Colonic mucosa (tissue), 4 donors: ENCODE measurements at places on chromosomes 1 and 21.

GRCh38 chr21:30408782-30409494 lies 13.1 kb downstream of the KRTAP13-1 start:
- DNase-seq, result peak; percentile 65

DNA sequence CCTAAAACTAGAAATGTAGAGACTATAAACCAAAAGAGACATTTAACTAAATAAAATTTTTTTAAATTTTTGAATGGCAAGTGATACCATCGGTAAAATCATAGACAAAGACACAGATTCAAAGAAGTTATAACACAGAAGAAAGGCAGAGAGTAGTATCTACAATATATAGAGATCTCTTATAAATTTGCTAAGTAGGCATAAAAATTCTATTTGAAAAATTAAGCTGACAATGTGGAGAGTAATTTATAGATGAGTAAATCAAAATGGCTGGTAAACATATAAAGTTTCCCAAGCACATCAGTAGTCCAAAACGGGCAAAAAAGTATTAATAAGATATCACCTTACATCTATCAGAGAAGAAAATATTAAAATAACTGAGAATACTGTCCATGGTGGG lies 1061.0 kb downstream of the ADGRL2 start:
- no peak for DNase-seq

GRCh38 chr1:6930732-6931300 lies 145.6 kb downstream of the CAMTA1 start:
- DNase-seq, result no peak

DNA sequence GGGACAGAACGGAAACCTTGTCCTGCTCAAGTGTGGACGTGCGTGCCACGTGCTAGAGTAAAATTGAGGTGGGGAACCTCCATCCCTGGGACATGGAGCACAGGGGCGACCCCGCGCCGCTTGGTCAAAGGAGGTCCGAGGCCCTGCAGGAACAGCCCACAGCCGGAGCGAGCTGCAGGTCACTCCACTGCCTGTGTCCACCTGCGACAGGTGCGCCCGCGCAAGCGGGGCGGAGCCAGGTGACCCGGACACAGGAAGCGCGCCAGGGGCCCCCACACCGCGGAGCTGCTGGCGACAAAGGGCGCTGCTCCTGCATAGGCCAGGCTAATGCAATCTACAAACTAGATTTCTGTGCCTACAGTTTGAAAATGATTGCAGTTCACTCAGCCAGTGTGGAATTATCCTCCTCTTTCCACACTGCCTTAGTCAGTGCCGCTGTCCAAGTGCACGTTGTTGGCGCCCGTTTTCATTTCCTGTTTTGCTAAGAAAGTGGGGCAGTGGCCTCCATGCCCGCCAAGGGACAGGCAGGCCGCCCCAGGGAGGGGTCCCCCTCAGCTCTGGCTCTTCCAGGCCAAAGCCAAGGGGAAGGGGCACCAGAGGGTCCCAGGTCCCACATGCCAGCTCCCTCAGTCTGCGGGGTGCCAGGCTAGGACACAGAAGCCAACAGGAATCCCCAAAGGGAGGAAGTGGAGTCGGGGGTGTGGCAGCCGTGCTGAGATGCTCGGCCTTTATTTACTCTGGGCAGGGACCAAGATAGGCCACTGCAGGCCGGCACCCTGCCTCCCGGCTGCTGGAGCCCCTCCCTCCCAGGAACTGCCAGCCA lies 4.3 kb upstream of the NADK start:
- DNase-seq, result peak; percentile 92

DNA sequence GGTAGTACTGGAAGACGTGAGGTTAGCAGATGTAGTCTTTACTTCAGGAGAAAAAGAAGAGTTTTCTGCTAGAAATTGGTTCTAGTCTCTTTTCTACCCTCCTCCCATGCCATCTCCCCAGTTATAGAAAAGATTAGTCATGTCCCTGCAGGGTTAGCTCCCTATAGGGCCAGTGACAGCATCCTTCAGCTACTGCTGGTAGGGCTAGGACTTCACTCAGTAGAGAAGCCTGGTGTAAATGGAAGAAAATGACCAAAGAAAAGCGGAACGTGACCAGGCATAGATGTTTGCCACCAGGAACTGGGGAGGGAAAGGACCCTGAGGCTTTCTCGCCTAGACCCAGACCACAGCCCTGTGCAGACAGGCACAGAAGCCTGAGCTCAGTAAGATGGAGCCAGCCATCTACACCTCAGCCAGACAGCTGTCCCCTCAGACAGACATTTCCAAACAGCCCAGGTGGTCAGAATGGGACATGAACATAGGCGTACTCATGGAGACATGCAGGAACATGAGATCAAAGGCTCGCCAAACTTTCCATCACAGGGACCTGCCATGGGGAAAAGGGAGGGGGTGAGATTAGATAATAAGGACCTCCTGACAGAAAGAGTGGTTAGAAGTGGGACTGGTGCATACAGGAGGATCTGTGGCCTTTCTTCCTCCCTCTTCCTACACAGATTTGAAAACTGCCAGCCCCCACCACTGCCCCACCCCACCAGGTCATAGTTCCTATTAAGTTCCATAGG lies 23.5 kb upstream of the SLAMF9 start:
- no peak for DNase-seq

DNA sequence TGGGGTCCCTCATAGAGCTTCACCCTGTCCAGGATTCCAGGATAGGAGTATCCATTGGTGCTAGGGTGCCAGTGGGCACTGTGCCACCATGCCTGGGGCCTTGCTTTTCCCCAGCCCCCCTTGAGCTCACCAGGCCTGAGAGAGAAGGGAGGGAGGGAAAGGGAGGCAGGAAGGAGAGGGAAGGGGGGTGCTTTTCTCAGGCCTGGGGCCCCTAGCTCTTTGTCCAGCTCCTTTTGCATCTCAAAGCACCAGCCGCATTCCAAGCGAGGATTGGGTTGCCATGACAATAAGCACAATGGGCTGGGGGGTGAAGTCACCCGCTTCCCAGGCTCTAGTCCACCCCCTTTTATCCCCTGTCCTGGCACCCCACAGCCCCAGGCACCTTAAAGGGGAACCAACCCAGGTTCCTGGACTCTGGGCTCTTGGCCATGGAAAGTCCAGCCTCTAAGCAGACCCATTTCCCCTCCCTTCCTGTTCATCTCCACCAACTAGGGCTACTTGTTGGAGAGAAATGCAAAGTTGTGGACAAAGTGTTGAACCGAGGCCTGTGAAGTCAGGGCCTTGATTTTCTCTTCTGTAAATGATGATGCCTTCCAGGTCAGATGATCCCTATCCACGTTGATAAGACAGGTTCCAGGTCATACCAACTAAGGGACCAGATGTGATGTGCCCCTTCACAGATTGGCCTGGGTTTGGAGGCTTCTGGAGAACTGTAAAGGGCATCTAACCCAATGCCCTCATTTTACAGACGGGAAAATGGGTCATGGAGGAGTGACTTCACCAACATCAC lies 11.4 kb downstream of the THBS3 start:
- DNase-seq, result no peak

DNA sequence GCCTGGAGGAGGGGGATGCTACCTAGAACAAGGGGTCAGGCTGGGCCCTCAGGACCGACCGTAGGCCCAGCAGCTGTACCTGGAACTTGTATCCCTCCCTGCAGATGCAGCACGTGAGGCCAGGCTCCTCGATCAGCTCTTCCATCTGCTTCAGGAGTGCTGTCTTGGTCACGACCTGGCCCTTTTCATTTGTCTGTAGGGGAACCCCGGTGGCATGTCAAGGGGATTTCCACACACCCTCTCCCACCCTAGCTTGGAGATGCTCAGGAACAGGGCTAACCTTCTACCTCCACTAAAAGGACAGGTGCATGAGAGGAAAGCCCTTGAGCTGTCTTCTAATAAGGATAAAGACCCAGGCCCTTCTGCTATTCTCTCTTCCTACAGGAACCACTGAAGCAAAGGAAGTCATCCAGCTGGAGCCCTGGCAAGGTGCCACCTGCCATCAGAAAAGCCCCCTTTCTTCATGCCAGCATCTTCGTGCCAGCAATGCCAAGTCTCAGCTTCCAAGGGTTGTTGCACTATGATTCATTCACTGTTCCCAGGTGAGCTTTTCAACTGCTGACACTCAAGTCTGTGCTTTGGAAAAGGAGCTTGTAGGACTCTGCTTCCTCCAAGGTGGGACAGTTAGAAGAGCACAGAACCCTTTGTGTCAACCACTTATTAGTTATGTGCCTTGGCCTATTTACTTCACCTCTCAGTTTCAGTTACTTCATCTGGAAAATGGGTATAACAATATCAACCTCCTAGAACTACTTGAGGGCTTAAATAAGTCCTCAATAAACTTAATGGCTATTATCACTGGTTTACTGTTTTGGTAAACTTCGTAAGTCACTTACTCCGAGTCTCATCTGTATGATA lies 122.1 kb downstream of the UBR4 start:
- peak; percentile 19 for DNase-seq

DNA sequence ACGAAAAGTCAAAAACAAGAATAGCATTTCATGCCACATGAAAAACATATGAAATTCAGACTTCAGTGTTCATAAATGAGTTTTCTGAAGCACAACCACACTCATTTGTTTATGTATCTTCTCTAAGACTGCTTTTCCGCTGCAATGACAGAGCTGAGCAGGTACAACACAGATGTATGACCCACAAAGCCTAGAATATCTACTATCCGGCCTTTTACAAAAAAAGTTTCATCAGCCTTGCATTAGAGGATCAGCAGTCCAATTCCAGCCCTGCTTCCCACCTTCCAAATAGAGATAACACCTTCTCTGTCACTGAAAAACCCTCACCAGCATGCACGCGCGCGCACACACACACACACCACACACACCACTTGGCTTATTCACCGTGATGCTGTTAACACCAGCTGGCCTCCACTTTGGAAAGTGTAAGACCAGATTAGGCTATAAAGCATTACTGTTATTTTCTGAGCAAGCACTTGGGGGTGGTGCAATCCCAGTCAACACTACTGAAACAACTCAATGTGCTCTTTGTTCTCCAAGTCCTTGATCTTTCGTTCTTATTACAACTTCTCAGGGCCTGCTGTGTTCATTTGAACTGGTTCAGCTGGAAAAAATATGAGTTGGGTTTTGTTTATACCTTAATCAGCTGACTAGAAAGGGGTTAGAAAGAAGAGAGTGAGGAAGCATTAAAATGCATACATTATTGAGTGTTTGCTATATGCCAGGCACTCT lies 90.0 kb downstream of the GLUL start:
- DNase-seq, result peak; percentile 68

- DNase-seq, result no peak
Observed at GRCh38 chr1:228154670-228155571, 5.2 kb downstream of the GJC2 start.
